CD4-positive, alpha-beta memory T cell (primary cell): ENCODE measurements at places on chromosomes 12 and 14. TPM values are rescaled to one million over a fixed set of nuclear protein-coding genes. Genes with fewer than 3 reads are reported as not detected.

Gene IRAK3
- total RNA-seq: 0.47 TPM

DNA sequence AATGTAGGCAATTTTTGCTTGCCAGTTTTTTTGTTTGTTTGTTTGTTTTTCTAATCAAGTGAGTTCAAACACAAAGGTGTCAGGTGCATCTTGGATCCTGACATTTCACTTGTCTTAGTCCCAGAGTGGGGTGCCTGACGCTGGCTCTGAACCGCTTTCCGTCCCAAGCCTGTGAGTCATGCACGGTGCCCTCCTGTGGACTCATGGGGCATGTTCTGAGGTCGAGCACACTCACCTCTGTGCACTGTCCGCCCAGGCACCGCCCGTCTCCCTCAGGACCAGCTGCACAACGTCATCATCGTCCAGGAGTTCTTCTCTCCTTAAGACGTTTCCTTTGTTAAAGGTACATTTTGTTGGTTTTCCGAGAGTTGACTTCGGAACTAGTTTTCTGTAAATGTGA lies 98.2 kb downstream of the GLT1D1 start:
- H3K27me3 ChIP-seq: no peaks in the 10 kb centered on the region
- H3K4me3 ChIP-seq: no peak overlapping the region
- DNase-seq: no peak
- H3K4me1 ChIP-seq: no peaks in the 10 kb centered on the region

GRCh38 chr14:22429546-22430294 lies 159.3 kb downstream of the DAD1 start:
- no peak for DNase-seq
- no peaks in the 10 kb centered on the region for H3K36me3 ChIP-seq
- H3K4me3 ChIP-seq: no peak overlapping the region
- H3K27ac ChIP-seq: no peak overlapping the region

Gene DLK1
- total RNA-seq: not detected

Gene KRT2
- total RNA-seq: 0.39 TPM
